ENCODE measurements at places on chromosomes 13 and 19.

GRCh38 chr13:24050796-24051715 is 109.5 kb upstream of the SPATA13 start:
- no peak for DNase-seq

DNA sequence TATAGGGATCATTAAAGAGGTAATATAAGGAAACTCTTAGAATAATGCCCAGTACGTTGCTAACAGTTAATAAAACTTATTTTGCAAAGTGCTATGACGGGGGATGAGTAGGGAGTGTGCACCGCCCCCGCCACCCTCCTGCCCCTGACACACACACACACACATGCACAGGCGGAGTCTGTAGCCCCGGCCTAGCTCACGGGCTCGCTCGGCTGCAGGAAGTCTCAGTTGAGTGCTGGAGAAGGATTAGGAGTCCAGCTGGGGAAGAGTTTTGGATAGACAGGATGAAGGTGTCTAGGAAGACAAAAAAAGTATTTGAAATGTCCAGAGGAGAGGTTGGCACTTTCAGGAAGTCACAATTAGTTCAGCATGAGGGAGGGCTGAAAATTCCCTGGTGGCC is 21.5 kb downstream of the GSX1 start:
- DNase-seq, result no peak

GRCh38 chr19:51783372-51783771 is 11.6 kb upstream of the FPR3 start:
- no peak for DNase-seq

DNA sequence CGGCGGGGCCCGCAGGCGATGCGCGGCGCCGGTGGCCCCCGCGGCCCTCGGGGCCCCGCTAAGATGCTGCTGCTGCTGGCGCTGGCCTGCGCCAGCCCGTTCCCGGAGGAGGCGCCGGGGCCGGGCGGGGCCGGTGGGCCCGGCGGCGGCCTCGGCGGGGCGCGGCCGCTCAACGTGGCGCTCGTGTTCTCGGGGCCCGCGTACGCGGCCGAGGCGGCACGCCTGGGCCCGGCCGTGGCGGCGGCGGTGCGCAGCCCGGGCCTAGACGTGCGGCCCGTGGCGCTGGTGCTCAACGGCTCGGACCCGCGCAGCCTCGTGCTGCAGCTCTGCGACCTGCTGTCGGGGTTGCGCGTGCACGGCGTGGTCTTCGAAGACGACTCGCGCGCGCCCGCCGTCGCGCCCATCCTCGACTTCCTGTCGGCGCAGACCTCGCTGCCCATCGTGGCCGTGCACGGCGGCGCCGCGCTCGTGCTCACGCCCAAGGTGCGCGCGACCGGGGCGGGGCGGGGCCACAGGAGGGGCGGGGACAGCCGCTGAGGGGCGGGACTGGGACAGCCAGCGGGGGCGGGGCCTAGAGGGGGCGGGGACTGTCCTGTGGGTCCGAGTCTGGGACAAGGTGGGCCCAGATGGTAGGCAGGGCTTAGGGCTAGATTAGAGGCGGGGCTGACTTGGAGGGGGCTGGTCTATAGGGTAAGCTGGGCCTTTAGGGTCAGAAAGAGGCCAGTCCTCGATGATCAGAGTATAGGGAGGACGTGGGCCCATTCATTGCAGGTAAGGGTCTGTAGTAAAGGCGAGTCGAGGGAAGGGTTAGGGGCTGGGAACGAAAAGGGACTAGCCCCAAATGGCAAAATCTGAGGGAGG is 5.1 kb downstream of the GRIN2D start:
- DNase-seq, result no peak

All from bone marrow (tissue), 2 donors.